ENCODE measurements at places on chromosomes 7 and 10.
A peak's percentile ranks its signal among the peaks of the same experiment; 100 is the strongest.

GRCh38 chr10:102001435-102002068, 54.4 kb downstream of the ARMH3 start:
- no peak overlapping the region for H3K27ac ChIP-seq
- H3K4me3 ChIP-seq = no peak overlapping the region
- DNase-seq = no peak

- no peak overlapping the region for H3K4me3 ChIP-seq
- no peak overlapping the region for H3K27ac ChIP-seq
- H3K27me3 ChIP-seq = no peaks in the 10 kb centered on the region
- no peaks in the 10 kb centered on the region for H3K4me1 ChIP-seq
- no peak for DNase-seq
These were observed 911.9 kb upstream of the LRRN3 start for GRCh38 chr7:110179037-110179436.

- H3K36me3 ChIP-seq = no peaks in the 10 kb centered on the region
- no peak for DNase-seq
- H3K27me3 ChIP-seq = no peaks in the 10 kb centered on the region
- no peak overlapping the region for H3K27ac ChIP-seq
These were observed 270.1 kb downstream of the AGMO start for GRCh38 chr7:15291699-15292098.

DNA sequence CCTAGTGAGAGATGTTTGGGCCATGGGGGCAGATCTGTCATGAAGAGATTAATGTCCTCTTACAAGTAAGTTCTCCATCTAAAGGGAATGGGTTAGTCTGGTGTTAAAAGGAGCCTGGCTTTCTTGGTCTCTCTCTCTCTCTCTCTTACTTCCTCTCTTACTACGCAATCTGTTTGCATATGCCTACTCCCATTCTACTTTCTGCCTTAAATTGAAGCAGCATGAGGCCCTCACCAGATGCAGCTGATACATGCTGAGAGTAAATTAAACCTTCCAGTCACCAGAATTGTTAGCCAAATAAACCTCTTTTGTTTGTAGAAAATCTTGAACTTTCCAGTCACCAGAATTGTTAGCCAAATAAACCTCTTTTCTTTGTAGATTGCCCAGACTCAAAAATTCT, 884.1 kb downstream of the NRG3 start:
- no peak overlapping the region for H3K4me3 ChIP-seq
- no peak overlapping the region for H3K27ac ChIP-seq
- DNase-seq = no peak
- no peaks in the 10 kb centered on the region for H3K27me3 ChIP-seq

- no peak for DNase-seq
- no peaks in the 10 kb centered on the region for H3K36me3 ChIP-seq
- no peaks in the 10 kb centered on the region for H3K4me1 ChIP-seq
- peaks cover 11% of the 10 kb centered on the region for H3K27me3 ChIP-seq
These were observed 30.3 kb upstream of the GPAM start for GRCh38 chr10:112213836-112214235.

DNA sequence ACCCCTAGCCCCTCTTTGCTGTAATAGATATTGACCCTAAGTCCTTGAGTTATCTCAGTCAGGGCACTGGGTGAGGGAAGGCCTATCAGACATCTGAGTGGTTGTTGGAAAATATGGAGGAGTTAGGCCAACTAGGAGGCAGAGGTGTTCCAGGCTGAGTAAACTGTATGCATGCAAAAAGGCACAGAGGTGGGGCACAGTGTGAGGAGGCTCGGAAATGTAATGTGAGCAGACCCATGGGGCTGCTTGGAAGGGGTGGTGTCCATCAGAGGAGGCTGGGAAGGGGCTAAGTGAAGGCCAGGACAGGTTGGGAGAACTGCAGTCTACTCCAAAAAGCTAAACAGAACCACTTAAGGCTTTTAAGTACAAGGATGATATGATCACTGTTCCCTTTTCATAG, 323.2 kb upstream of the BMPER start:
- no peaks in the 10 kb centered on the region for H3K36me3 ChIP-seq
- H3K27ac ChIP-seq = no peak overlapping the region
- no peaks in the 10 kb centered on the region for H3K27me3 ChIP-seq
- H3K4me3 ChIP-seq = no peak overlapping the region
- H3K4me1 ChIP-seq = no peaks in the 10 kb centered on the region

DNA sequence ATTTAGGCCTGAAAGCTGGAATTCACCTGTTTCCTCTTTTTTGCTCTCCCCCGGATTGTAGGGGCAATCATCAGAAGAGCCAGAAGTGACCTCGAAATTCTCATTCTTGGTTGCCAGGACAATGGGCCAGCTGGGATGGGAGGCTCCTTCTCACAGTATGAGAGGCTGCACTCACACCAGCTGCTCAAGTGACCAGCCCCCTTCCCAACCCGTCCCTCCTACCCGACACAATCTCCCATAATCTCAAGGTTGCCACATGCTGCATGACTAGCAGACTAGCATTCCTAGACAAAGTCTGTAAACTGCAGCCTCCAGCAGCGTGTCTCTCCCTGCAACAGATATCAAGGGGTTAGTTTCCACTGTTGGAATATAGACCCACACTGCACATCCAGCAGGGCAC, 110.3 kb downstream of the C1GALT1 start:
- H3K36me3 ChIP-seq = no peaks in the 10 kb centered on the region
- no peaks in the 10 kb centered on the region for H3K27me3 ChIP-seq
- no peak overlapping the region for H3K27ac ChIP-seq
- no peaks in the 10 kb centered on the region for H3K4me1 ChIP-seq
- no peak for DNase-seq

DNA sequence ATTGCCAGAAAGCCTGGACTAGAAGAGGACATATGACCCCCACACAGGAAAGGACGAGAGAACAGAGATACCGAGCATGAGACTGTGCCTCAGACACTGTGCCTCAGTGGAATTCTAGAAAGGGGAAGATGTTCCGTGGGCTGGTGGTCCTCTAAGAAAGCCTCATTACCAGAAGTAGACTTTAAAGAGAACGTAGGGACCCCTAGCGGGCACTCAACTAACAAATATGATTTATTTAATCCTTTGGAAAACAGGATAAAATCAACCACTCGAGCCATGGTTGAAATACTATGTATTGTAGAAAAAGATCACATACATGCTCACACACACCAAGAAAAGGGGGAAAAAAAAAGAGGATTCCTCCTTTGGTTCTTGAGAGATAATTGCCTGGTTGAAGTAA, 701.2 kb upstream of the SORCS1 start:
- no peak overlapping the region for H3K4me3 ChIP-seq
- H3K4me1 ChIP-seq = no peaks in the 10 kb centered on the region
- DNase-seq = no peak
- no peak overlapping the region for H3K27ac ChIP-seq

DNA sequence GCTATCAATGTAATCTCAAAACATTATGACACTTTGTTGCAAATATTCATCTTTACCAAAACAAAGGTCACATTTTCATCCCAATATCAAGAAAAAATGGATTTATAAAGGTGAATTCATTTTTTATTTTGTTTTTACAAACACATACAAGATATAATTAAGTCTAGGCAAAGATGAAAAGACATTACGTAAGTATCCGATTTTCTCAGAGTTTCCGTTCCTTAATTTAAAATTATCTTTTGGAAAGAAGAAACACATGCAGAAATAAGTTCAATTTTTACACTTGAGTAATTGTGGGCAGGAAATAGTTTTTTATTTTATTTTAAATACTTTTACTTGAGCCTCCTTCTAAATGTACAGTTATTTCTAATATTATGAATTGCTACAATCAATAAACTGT, 24.6 kb downstream of the RTKN2 start:
- no peaks in the 10 kb centered on the region for H3K27me3 ChIP-seq
- H3K4me3 ChIP-seq = no peak overlapping the region

DNA sequence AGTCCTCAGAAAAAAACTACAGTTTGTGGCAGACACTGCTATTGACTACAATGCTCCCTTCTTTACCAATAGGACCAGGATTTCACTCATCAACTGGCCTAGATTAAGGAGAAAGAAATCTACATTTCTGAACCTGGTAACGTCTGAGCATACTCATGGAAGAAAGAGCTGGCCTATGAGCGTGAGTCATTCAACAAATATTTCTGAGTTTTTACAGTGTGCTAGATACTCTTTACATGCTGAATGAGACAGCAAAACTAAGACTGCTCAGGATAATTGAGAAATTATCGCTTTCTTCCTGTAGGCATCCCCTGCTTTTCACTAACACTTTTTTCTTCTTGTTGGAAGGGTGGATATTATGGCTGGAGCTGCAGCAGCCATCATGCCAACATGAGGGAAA, 609.7 kb downstream of the TNS3 start:
- H3K27me3 ChIP-seq = no peaks in the 10 kb centered on the region
- no peak overlapping the region for H3K27ac ChIP-seq
- no peak for DNase-seq
- no peaks in the 10 kb centered on the region for H3K4me1 ChIP-seq

GRCh38 chr10:129775681-129776080, 188.4 kb downstream of the EBF3 start:
- no peak overlapping the region for H3K4me3 ChIP-seq
- H3K4me1 ChIP-seq = no peaks in the 10 kb centered on the region
- no peak overlapping the region for H3K27ac ChIP-seq
- no peaks in the 10 kb centered on the region for H3K27me3 ChIP-seq

- peaks cover 31% of the 10 kb centered on the region for H3K4me1 ChIP-seq
- H3K4me3 ChIP-seq = peak overlapping the region; percentile 20
- H3K27ac ChIP-seq = peak overlapping the region; percentile 87
- no peaks in the 10 kb centered on the region for H3K27me3 ChIP-seq
- DNase-seq = peak; percentile 96
- H3K36me3 ChIP-seq = no peaks in the 10 kb centered on the region
These were observed 30.1 kb downstream of the AFAP1L2 start for GRCh38 chr10:114374053-114374791.

GRCh38 chr10:69516316-69516715, 56.9 kb downstream of the NEUROG3 start:
- no peaks in the 10 kb centered on the region for H3K27me3 ChIP-seq
- H3K4me3 ChIP-seq = no peak overlapping the region
- no peaks in the 10 kb centered on the region for H3K36me3 ChIP-seq

DNA sequence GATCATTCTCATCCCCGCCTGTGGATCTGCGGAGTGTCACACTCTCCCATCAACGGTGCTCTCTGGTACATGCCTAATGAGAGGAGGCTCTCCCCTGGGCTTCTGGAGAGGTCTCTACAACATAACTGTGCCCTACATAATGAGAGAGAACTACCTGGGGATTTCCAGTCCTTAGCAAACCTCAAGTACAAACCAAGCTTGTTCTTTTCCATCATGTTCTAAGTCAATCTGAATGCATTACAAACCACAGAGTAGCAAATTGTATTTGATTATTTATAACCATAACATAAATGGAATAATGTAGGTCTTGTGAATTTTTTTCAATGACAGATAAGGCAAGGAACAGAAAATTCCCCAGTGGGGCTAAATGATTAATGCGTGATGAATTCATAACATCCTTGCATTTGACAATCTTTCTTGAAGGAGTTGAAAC, 412.4 kb upstream of the NRP1 start:
- H3K4me3 ChIP-seq = no peak overlapping the region
- no peak overlapping the region for H3K27ac ChIP-seq
- peaks cover 9% of the 10 kb centered on the region for H3K4me1 ChIP-seq
- H3K27me3 ChIP-seq = no peaks in the 10 kb centered on the region
- no peak for DNase-seq

GRCh38 chr7:97179454-97180104, 62.1 kb downstream of the SDHAF3 start:
- no peak overlapping the region for H3K27ac ChIP-seq
- H3K4me3 ChIP-seq = no peak overlapping the region
- no peaks in the 10 kb centered on the region for H3K36me3 ChIP-seq

- no peaks in the 10 kb centered on the region for H3K4me1 ChIP-seq
- no peak overlapping the region for H3K27ac ChIP-seq
- no peak for DNase-seq
- no peak overlapping the region for H3K4me3 ChIP-seq
- no peaks in the 10 kb centered on the region for H3K36me3 ChIP-seq
- no peaks in the 10 kb centered on the region for H3K27me3 ChIP-seq
These were observed 338.9 kb upstream of the IGFBP3 start for GRCh38 chr7:46259947-46260346.

DNA sequence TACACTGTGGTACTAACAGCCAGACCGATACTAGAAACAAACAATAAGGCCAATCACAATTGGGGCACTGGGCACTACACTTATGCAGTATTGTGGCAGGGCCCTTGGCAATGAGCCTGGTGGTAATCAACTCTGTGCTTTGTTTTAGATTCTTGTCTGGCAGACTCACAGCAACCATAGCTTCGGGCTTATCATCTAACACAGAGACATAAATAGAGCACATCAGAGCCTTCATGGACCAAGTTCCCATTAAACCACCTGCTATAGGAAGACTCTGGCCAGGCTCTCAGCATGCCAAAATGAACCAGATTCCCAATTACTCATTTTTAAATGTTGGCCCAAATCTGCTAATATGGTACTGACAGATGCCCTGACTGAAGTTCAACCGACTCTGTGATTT, 218.6 kb downstream of the DGKI start:
- no peak for DNase-seq
- no peak overlapping the region for H3K4me3 ChIP-seq
- H3K36me3 ChIP-seq = no peaks in the 10 kb centered on the region
- no peaks in the 10 kb centered on the region for H3K4me1 ChIP-seq
- 0 out of 2 replicates have a peak, but pooled peaks cover 4% of the 10 kb centered on the region for H3K27me3 ChIP-seq

DNA sequence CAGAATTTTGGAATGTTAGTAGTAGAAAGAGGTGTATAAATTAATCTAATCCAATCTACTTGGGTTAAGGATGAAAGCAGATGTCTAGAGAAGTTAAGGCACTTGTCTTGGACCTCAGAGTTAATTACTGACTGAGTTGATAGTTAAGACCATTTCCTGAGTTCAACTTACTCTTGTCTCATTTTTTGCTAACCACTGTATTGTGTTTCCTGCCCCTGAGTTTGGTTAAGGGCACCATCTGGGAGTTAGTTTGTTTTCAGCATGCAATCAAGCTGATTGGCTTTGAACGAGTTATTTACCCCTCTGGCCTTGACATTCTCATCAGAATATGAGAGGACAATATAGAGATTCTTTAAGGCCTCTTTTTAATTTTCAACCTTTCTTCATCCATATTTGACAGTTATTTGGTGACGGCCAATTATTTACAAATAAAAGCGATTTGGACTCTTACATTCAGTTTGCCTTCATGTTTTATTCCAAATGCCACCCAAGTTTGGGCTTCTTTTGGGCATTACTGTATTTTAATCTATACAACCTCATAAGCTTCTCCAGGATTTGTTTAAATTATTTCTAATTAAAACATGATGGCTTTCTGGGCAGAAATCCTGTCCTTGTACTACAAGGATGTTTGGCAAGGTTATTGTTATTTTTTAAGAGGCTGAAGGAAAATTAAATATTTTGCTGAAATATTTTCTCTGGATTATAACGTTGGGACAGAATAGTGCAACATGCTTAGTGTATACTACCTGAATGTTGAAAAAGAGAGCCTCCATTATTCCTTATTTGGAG, 225.0 kb downstream of the CACNB2 start:
- DNase-seq = no peak
- H3K27me3 ChIP-seq = no peaks in the 10 kb centered on the region
- H3K27ac ChIP-seq = no peak overlapping the region
- H3K4me1 ChIP-seq = no peaks in the 10 kb centered on the region
- no peaks in the 10 kb centered on the region for H3K36me3 ChIP-seq
- no peak overlapping the region for H3K4me3 ChIP-seq
